ENCODE measurements at places on chromosomes 13 and 19.

DNA sequence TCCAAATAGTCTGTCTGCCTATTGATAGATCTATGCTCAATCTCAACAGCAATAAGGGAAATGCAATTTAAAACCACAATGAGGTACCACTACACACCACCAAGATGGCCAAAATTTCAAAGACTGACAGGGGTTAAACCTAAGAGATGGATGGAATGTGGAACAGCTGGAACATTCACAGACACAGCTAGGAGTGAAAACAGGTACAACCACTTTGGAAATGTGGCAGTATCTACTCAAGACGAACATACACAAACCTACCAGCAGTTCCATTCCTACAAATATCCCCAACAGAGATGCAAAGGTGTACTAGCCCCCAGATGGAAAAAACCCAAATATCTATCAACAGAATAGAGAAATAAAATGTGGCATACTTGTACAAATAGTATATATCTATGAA is 86.4 kb downstream of the TSC22D1 start:
- no peak for DNase-seq

DNA sequence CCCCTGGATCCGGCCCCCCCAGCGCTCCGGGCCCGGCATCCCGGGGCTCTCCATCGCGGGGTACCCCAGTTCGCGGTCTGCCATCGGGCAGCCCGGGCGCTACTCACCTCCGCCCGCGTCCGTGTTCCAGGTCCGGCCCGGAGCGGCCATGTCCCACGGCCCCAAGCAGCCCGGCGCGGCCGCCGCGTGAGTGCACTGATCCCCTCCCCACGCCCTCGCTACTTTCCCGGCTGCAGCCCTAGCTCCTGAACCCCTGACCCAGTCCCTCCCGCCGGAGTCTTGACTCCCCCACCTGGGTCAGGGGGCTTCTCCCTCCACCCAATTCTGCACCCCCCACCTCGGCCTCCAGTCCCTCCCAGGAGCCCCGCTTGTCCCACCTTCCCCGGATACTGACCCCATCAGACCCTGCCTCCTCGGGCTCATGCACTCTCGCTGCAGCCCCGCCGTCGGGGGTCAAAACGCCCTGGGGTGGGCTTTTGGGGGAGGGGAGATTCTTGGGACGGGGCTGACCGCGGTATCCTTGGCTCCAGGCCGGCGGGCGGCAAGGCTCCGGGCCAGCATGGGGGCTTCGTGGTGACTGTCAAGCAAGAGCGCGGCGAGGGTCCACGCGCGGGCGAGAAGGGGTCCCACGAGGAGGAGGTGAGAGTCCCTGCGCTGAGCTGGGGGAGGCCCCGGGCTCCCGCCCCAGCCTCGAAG is 566 bp downstream of the HMG20B start:
- DNase-seq: no peak

DNA sequence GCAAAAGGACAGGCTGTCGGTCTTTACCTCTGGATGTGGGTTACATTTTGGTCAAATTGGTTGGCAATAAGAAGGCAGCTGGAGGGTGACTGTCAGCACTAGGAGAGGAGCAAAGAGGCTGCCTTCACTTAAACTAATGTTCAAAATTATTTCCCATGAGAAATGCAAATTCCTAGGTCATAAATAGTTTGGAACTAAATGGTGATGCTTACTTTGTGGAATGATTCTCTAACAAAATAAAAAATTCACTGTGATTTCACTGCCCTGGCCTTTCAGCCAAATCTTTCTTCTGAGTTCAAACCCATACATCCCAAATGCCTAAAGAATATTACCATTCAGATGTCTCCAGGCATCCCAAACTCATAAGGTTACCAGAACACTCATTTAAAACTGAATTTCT is 25.0 kb upstream of the OXGR1 start:
- DNase-seq: no peak

- peak; percentile 37 for DNase-seq
Measured at GRCh38 chr13:49791711-49792549, 552 bp downstream of the KPNA3 start.

- DNase-seq: no peak
Measured at GRCh38 chr13:19153782-19154450, 27.7 kb downstream of the TUBA3C start.

Measured in NCI-H1092 treated with DMSO at 0.1 percent for 48 hours (cell line).